ENCODE measurements at places on chromosomes 7 and 10. TPM values are rescaled to one million over a fixed set of nuclear protein-coding genes. Genes with fewer than 3 reads are reported as not detected.

DNA sequence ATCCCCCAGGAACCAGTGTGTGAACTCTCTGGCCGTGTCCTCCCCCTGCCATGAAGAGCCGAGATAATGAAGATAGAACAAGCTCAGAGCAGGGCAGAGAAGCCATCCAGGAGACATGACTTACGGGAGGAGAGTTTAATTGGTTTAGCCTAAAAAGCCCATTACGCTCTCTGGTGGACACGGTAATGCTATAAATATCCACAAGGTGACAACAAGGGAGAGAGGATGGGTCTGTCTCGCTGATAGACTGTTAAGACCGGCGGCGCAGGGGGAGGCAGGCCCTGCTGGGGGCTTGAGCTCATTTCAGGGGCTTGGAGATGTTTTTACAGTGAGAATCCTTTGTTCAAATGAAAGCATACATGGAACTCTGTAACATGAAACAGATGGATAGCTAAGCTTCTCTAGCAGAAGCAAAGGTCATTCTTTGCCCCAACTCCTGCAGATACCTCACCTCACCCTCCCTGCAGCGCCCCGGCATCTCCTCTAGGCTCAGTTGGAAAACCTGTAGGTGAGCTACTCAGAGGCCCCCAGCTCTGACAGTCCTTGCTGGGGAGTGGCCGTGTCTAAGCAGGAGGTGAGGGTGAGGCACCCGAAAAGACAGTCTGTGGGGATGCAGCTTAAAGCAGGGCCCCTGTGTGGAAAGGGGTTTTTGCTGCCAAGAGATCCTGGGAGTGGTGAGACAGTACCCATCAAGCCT, 40.8 kb upstream of the LOXL4 start:
- no peak for DNase-seq
- H3K4me1 ChIP-seq = peaks cover 11% of the 10 kb centered on the region
- no peaks in the 10 kb centered on the region for H3K36me3 ChIP-seq
- no peak overlapping the region for H3K27ac ChIP-seq
- no peak overlapping the region for H3K4me3 ChIP-seq
- H3K27me3 ChIP-seq = no peaks in the 10 kb centered on the region

DNA sequence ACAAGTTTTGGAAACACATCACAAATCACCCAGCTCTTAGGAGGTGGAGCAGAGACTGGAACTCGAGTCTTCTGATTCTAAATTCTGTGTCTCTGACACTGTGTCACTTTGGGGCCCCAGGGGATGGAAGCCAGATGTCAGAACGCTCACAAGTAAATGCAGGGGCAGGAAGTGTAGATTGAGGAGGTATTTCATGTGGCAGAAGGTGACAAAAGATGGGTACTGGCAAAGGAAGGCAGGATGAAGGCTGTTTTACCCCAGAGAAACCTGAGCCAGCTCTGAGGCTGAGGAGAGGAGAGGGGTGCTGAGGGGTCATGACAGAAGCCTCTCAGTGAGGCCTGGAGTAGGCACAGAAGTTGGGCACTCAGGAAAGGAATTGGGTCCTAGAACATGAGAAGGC, 6.0 kb upstream of the PURB start:
- H3K27me3 ChIP-seq = no peaks in the 10 kb centered on the region
- no peaks in the 10 kb centered on the region for H3K36me3 ChIP-seq
- no peak overlapping the region for H3K4me3 ChIP-seq
- H3K4me1 ChIP-seq = peaks cover 16% of the 10 kb centered on the region

GRCh38 chr7:74252893-74253292, 1.3 kb downstream of the RFC2 start:
- H3K27ac ChIP-seq = no peak overlapping the region
- no peak for DNase-seq
- peaks cover 12% of the 10 kb centered on the region for H3K4me1 ChIP-seq
- peaks cover 34% of the 10 kb centered on the region for H3K36me3 ChIP-seq
- no peaks in the 10 kb centered on the region for H3K27me3 ChIP-seq

GRCh38 chr10:89165923-89166322, 41.2 kb downstream of the CH25H start:
- H3K27me3 ChIP-seq = no peaks in the 10 kb centered on the region
- H3K36me3 ChIP-seq = no peaks in the 10 kb centered on the region
- no peaks in the 10 kb centered on the region for H3K4me1 ChIP-seq
- H3K27ac ChIP-seq = no peak overlapping the region
- no peak for DNase-seq
- H3K4me3 ChIP-seq = no peak overlapping the region

- no peak overlapping the region for H3K4me3 ChIP-seq
- peaks cover 17% of the 10 kb centered on the region for H3K4me1 ChIP-seq
- no peak for DNase-seq
- H3K27me3 ChIP-seq = no peaks in the 10 kb centered on the region
- H3K27ac ChIP-seq = peak overlapping the region; percentile 8
- H3K36me3 ChIP-seq = peaks cover 32% of the 10 kb centered on the region
Observed at GRCh38 chr7:66138994-66139752, 24.5 kb downstream of the CRCP start.

DNA sequence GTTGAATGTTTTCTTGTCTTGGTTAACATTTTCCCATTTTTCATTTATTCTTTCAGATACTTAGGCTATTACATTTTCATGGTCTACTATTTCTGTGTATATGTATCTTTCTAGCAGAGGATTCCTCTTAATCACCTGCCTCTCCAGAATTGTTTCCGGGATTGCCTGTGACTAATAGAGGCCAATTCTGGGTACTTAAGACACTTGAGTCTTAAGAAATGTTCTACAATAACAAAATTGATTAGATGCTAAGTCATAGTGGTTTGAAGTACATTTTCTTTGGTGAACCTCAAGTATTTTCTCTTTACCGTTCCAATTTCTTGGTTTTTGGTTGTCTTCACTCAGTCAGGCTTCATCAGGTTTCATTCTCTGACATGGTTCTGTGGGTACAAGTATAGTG, 26.4 kb downstream of the BBS9 start:
- H3K4me3 ChIP-seq = no peak overlapping the region
- no peak overlapping the region for H3K27ac ChIP-seq
- H3K27me3 ChIP-seq = no peaks in the 10 kb centered on the region

GRCh38 chr10:59898125-59898835, 8.1 kb downstream of the CCDC6 start:
- no peak overlapping the region for H3K4me3 ChIP-seq
- no peak for DNase-seq
- H3K4me1 ChIP-seq = peaks cover 59% of the 10 kb centered on the region
- H3K27ac ChIP-seq = no peak overlapping the region
- H3K27me3 ChIP-seq = no peaks in the 10 kb centered on the region

GRCh38 chr7:28037220-28038010, 143.2 kb downstream of the JAZF1 start:
- no peak overlapping the region for H3K4me3 ChIP-seq
- H3K27me3 ChIP-seq = no peaks in the 10 kb centered on the region
- H3K36me3 ChIP-seq = no peaks in the 10 kb centered on the region
- peaks cover 11% of the 10 kb centered on the region for H3K4me1 ChIP-seq
- no peak for DNase-seq

DNA sequence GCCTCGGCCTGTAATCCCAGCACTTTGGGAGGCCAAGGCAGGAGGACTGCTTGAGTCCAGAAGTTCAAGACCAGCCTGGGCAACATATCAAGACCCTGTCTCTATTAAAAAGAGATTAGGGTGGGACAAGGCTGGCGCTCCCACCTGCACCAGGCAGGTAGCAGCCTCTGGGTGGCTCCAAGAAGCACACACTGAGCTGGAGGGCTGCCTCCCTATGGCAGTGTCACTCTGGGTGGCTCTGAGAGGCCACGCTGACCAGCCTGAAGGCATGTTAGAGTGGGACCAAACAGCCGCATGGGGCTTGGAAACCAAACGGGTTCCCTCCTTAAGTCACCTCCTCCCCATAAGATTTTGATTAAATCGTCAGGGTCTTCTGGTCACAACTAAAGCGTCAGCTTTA, 19.8 kb upstream of the COL26A1 start:
- no peak overlapping the region for H3K27ac ChIP-seq
- DNase-seq = no peak
- no peak overlapping the region for H3K4me3 ChIP-seq

DNA sequence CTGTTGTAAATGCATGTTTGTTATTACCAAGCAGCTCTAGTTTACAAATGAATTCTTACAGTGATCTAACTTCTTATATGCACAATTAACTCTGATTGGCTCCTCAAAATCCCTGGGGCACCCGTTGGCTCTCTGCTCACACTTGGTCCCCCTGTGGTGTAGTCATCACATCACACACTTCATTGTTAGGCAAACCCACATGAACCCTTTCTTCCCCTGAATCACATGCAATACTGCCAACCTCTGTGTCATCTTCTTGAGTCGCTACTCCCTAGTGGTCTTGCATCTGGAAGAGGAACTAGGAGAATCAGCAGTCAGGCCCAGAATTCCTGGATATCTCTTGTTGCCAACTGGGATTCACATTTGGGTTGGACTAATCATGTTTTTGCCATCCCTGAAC, 73.1 kb downstream of the CD36 start:
- H3K27ac ChIP-seq = no peak overlapping the region
- H3K27me3 ChIP-seq = no peaks in the 10 kb centered on the region
- H3K4me1 ChIP-seq = no peaks in the 10 kb centered on the region
- no peaks in the 10 kb centered on the region for H3K36me3 ChIP-seq
- no peak overlapping the region for H3K4me3 ChIP-seq
- DNase-seq = peak; percentile 13

- no peaks in the 10 kb centered on the region for H3K27me3 ChIP-seq
- no peak overlapping the region for H3K4me3 ChIP-seq
- H3K27ac ChIP-seq = no peak overlapping the region
- no peak for DNase-seq
- no peaks in the 10 kb centered on the region for H3K36me3 ChIP-seq
- H3K4me1 ChIP-seq = no peaks in the 10 kb centered on the region
Observed at GRCh38 chr10:70617798-70618568, 15.4 kb upstream of the PRF1 start.

- no peak overlapping the region for H3K4me3 ChIP-seq
- DNase-seq = no peak
- no peaks in the 10 kb centered on the region for H3K27me3 ChIP-seq
- no peaks in the 10 kb centered on the region for H3K36me3 ChIP-seq
Observed at GRCh38 chr10:14433147-14433546, 102.4 kb upstream of the FRMD4A start.

DNA sequence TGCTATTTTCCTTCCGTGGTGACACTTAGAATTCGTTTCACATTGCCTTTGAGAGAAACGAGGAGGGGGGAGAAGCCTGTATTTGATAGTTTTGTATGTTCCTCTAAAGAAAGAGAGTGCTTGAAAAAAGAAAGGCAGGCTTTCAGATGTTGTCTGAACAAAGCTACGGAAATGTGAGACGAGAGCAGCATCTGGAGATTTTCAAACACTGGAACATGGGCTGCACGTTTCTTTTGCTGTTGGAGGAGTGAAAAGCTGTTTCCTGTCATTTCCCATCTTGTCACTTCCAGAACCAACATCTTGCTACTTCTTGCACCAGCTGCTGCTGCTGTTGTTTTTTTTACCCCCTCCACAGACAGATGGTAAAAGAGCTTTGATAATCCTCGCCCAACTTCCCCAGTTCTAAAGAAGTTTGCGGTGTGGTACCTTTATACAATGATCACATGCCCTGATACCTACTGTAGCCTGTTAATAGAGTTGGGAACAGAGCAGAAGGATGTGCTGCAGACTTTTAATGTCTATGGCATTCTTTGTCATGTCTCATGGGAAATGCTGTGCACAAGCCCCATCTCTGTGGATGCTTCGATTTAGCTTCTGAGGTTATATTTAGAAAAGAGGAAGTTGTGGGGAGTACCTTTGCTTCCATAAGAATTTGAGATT, 408.1 kb downstream of the AUTS2 start:
- no peak overlapping the region for H3K4me3 ChIP-seq
- H3K4me1 ChIP-seq = no peaks in the 10 kb centered on the region
- H3K27me3 ChIP-seq = no peaks in the 10 kb centered on the region
- DNase-seq = no peak

GRCh38 chr10:44779511-44779910, 131.6 kb upstream of the TMEM72 start:
- H3K27me3 ChIP-seq = no peaks in the 10 kb centered on the region
- H3K4me3 ChIP-seq = no peak overlapping the region
- H3K4me1 ChIP-seq = no peaks in the 10 kb centered on the region
- H3K36me3 ChIP-seq = no peaks in the 10 kb centered on the region
- no peak for DNase-seq
- no peak overlapping the region for H3K27ac ChIP-seq

- H3K27me3 ChIP-seq = no peaks in the 10 kb centered on the region
- DNase-seq = no peak
- H3K36me3 ChIP-seq = no peaks in the 10 kb centered on the region
- H3K4me1 ChIP-seq = no peaks in the 10 kb centered on the region
- H3K4me3 ChIP-seq = no peak overlapping the region
Observed at GRCh38 chr10:120824881-120825309, 26.3 kb upstream of the WDR11 start.

DNA sequence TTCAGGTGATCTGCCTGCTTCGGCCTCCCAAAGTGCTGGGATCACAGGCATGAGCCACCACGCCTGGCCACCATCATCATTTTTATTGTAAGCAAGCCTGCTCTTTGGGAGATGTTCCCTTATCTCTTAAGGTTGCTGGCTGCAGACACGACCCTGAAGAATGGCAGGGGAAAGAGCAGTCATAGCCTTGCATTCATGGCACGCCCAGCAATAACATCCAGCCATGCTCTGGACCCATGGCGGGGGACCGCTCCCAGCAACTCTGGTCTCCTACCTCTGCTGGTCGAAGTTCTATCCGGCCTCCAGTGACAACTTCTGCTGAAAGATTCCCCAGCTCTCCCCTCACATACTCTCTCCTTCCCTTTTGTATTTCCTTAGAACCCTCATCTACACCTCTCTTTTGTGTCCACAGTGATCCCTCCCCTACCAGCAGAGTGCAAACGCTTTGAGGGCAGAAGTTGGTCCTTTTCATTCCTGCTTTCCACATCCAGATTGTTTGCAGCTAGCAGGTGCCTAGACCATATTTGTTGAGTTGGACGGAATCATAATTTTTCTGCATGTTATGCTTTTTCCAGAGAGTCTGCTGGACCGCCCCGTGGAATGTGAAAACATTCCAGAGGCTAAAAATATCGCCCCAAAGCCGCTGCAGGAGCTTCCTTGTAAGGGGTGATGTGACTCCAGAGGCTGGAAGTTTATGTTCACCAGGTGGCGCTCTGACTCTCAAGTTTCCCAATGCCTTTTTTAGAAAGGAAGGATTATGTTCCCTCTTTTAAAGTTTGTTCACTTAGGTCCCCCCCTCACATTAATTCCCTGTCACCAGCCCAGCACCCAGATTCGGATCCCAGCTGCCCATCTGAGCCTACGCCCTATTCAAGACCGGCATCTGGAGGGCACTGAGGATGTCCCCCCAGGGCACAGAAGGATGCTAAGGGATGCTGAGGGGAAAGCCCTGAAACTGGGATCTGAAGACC, 4.3 kb upstream of the MARVELD1 start:
- H3K27me3 ChIP-seq = no peaks in the 10 kb centered on the region
- H3K4me1 ChIP-seq = peaks cover 9% of the 10 kb centered on the region
- no peaks in the 10 kb centered on the region for H3K36me3 ChIP-seq
- no peak for DNase-seq
- H3K27ac ChIP-seq = no peak overlapping the region

- DNase-seq = peak; percentile 47
- peaks cover 12% of the 10 kb centered on the region for H3K4me1 ChIP-seq
- H3K27me3 ChIP-seq = no peaks in the 10 kb centered on the region
- H3K36me3 ChIP-seq = peaks cover 92% of the 10 kb centered on the region
- H3K27ac ChIP-seq = peak overlapping the region; percentile 56
- H3K4me3 ChIP-seq = no peak overlapping the region
Observed at GRCh38 chr7:2373124-2373556, 18.5 kb downstream of the EIF3B start.

- H3K4me1 ChIP-seq = no peaks in the 10 kb centered on the region
- no peak overlapping the region for H3K4me3 ChIP-seq
- no peak for DNase-seq
- no peaks in the 10 kb centered on the region for H3K36me3 ChIP-seq
Observed at GRCh38 chr10:17423632-17424186, 30.7 kb downstream of the ST8SIA6 start.

The CALCR gene
- not detected for total RNA-seq

The FGL2 gene
- total RNA-seq = 5.0 TPM

The FAM221A gene
- total RNA-seq = 2.2 TPM

The CALHM1 gene
- total RNA-seq = not detected

The OLAH gene
- total RNA-seq = 0.69 TPM

The SMKR1 gene
- total RNA-seq = not detected

The FGFBP3 gene
- total RNA-seq = 2.0 TPM
